ENCODE measurements at places on chromosomes 1 and 21. TPM values are rescaled to one million over a fixed set of nuclear protein-coding genes. Genes with fewer than 3 reads are reported as not detected.
A peak's percentile ranks its signal among the peaks of the same experiment; 100 is the strongest.

Gene OVAAL
- total RNA-seq = not detected

Gene DNTTIP2
- total RNA-seq = 81.7 TPM

GRCh38 chr1:51444096-51444495, 75.0 kb downstream of the EPS15 start:
- no peak for DNase-seq

GRCh38 chr1:111475701-111476100, 1.9 kb downstream of the C1orf162 start:
- DNase-seq = peak; percentile 71

DNA sequence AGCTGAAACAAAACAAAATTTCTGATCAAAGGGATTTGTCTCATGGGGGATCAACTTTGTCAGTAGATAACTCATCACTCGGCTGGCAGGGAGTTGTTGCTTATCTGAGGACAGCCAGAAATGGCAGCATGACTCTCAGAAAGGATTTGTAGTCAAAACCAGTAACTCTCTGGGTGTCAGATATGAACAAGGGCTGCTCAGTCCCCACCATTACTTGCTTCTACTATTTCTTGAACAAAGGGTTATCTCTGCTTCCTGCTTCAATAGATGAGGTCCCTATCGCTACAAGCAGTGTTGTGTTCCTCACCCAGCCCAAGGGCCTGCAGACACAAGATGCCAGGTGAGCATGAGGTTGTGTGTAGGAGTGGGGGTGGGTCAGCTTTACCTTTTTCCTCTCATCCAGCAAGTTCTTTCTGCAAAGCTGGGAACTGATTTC, 116.2 kb downstream of the PTBP2 start:
- no peak for DNase-seq
